Cardiac muscle cell (in vitro differentiated cells and primary cell): ENCODE measurements at places on chromosomes 13 and 19. TPM values are rescaled to one million over a fixed set of nuclear protein-coding genes. Genes with fewer than 3 reads are reported as not detected.

DNA sequence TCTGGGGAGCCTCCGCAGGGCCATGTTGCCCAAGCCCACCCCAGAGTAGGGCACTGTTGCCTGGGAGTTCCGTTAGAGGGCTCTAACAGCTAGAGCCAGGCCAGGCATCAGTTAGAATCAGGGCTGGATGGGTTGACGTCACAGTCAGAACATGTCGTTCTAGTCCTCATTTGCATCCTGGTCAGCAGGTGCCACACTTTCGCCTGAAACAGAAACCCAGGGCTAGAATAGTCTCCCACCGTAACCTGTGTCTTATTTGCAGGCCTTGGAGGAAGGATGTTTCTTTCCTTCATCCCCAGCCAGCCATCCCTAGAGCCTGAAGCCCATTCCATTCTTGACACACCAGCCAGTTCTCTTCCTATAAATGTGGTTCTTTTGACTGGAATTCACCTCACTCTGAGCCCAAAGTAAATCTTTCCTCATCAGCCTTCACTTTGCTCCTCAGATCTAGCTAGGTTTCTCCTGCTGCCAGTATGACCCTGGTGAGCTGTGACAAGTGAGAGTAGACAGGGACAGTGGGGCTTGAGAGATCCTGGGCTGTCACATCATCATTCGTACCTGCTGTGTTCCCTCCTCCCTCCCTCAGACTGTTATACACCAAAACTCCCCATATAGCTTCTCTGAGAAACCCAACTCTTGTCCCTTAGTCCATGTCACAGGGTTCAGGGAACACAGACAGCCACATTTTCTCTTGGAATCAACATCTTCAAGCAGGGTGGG lies 12.2 kb upstream of the CCDC97 start:
- peaks cover 58% of the 10 kb centered on the region for H3K4me1 ChIP-seq
- peak overlapping the region; percentile 93 for H3K27ac ChIP-seq
- peaks cover 48% of the 10 kb centered on the region for H3K36me3 ChIP-seq
- DNase-seq = no peak
- no peak overlapping the region for H3K4me3 ChIP-seq
- H3K27me3 ChIP-seq = no peaks in the 10 kb centered on the region

- no peaks in the 10 kb centered on the region for H3K27me3 ChIP-seq
- H3K4me3 ChIP-seq = no peak overlapping the region
- no peaks in the 10 kb centered on the region for H3K36me3 ChIP-seq
- DNase-seq = no peak
- no peak overlapping the region for H3K27ac ChIP-seq
Measured at GRCh38 chr13:108451121-108451520, 178.3 kb upstream of the MYO16 start.

DNA sequence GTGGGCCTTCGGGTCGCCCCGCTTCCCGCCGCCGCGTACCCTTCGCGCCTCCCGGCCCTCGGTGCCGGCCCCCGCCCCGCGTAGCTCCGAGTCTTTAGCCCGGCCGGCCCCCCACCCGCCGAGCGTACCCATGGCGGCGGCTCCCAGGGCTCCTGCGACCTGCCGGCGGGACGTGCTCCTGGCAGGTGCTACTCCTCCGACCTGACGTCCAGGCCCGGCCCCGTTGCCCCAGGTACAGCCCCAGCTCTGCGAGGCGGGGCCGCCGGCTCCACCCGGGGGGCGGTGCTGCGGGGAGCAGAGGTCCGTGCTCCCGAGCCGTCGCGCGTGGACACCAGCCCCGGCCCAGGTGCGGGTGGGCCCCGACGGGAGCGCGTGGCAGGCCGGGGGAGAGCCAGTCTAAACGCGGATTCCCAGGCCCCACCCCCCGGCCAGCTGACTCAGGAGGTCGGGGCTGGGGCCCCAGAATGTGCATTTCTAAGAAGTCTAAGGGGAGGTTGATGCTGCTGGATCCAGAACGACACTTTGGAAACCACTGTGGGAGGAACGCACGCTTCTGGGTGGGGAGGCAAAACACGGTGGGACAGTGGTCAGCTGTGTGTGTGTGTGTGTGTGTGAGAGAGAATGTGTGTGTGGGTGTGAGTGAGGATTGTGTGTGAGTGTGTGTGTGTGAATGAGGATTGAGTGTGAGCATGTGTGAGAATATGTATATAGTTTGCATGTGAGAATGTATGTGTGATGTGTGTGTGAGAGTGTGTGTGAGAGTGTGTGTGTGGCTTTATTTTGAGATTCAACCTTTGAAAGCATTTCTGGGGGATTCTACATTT lies at the start of gene SLC15A1:
TSS of gene SLC15A1 (minus strand) at position 206 of the 824 bp plus-strand sequence. CDS start at position 132, 74 bp downstream.
- peak within 1 kb of the TSS; percentile 31 for H3K4me3 ChIP-seq
- no peaks in the 10 kb centered on the region for H3K36me3 ChIP-seq
- H3K4me1 ChIP-seq = no peaks in the 10 kb centered on the region
- H3K27ac ChIP-seq = no peak within 1 kb of the TSS
- DNase-seq = no peak

- H3K27ac ChIP-seq = no peak overlapping the region
- H3K36me3 ChIP-seq = no peaks in the 10 kb centered on the region
- no peak overlapping the region for H3K4me3 ChIP-seq
- no peak for DNase-seq
- no peaks in the 10 kb centered on the region for H3K4me1 ChIP-seq
Measured at GRCh38 chr13:58994777-58995176, 1169.0 kb downstream of the DIAPH3 start.

GRCh38 chr13:99614465-99614885 lies 113.2 kb downstream of the TM9SF2 start:
- no peak overlapping the region for H3K4me3 ChIP-seq
- H3K36me3 ChIP-seq = no peaks in the 10 kb centered on the region
- no peak for DNase-seq
- peaks cover 2% of the 10 kb centered on the region for H3K4me1 ChIP-seq
- H3K27me3 ChIP-seq = no peaks in the 10 kb centered on the region
- H3K27ac ChIP-seq = no peak overlapping the region

DNA sequence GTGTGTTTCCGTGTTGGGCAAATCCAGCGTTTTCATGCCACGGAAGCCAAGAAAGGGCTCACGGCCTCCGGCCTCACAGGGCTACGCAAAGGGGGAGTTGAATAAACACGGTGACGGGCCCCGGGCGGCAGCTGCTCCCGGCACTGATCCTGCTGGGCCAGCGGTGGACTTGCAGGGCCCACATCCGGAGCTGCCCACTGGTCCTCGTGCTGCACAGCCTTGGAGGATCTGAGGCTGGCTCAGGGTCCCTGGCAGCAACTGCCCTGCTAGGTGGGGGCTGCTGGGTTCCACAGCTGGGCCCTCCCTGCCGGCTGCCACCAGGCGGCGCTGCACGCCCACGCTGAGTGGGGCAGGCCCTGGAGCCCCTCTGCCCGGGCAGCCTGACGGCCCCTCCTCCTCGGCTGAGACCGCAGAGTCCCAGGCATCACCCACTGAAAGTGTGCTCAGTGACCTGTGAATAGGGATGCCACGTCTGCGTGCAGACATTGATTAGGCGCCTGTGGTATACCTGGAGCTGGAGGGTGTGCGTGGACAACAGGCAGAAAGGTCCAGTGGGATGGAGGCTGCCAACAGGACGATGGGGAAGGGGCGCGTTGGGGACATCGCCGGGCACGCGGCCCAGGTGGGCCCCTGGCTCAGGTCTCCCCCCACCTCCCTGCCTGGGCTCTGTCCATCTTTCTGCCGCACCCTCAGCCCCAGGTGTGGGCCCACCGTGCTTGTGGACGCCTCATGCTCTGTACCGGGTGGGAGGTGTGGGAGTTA lies 5.3 kb upstream of the HCN2 start:
- DNase-seq = peak; percentile 66
- H3K27me3 ChIP-seq = peaks cover 11% of the 10 kb centered on the region
- H3K27ac ChIP-seq = no peak overlapping the region
- no peak overlapping the region for H3K4me3 ChIP-seq
- peaks cover 11% of the 10 kb centered on the region for H3K36me3 ChIP-seq

GRCh38 chr19:45607071-45608029 lies 5.3 kb upstream of the GPR4 start:
- no peaks in the 10 kb centered on the region for H3K4me1 ChIP-seq
- peaks cover 15% of the 10 kb centered on the region for H3K27me3 ChIP-seq
- no peak overlapping the region for H3K27ac ChIP-seq
- no peak overlapping the region for H3K4me3 ChIP-seq
- peaks cover 6% of the 10 kb centered on the region for H3K36me3 ChIP-seq

- peaks cover 16% of the 10 kb centered on the region for H3K4me1 ChIP-seq
- no peaks in the 10 kb centered on the region for H3K27me3 ChIP-seq
- no peak overlapping the region for H3K4me3 ChIP-seq
- DNase-seq = no peak
- H3K36me3 ChIP-seq = peaks cover 7% of the 10 kb centered on the region
- H3K27ac ChIP-seq = no peak overlapping the region
Measured at GRCh38 chr19:39398297-39398864, 7.2 kb downstream of the MED29 start.

DNA sequence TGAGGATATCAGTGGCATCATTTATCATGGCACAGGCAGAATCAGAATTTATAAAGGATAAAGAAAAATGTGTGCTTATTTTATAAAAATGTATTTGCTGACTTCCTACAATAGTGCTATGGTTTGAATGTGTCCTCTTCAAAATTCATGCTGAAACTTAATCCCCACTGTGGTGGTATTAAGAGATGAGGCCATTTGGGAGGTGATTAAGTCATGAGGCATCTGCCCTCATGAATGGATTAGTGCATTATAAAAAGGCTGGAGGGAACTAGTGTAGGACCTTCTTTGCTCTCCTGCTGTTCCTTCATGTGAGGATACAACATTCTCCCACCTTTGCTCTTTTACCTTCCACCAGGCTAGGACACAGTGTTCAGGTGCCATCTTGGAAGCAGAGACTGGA lies 212.8 kb downstream of the RFC3 start:
- no peaks in the 10 kb centered on the region for H3K27me3 ChIP-seq
- H3K36me3 ChIP-seq = no peaks in the 10 kb centered on the region
- H3K27ac ChIP-seq = no peak overlapping the region
- no peak for DNase-seq
- H3K4me3 ChIP-seq = no peak overlapping the region

GRCh38 chr13:105608104-105608503 lies 927.4 kb downstream of the EFNB2 start:
- H3K36me3 ChIP-seq = no peaks in the 10 kb centered on the region
- no peaks in the 10 kb centered on the region for H3K27me3 ChIP-seq
- no peak overlapping the region for H3K27ac ChIP-seq
- peaks cover 6% of the 10 kb centered on the region for H3K4me1 ChIP-seq

DNA sequence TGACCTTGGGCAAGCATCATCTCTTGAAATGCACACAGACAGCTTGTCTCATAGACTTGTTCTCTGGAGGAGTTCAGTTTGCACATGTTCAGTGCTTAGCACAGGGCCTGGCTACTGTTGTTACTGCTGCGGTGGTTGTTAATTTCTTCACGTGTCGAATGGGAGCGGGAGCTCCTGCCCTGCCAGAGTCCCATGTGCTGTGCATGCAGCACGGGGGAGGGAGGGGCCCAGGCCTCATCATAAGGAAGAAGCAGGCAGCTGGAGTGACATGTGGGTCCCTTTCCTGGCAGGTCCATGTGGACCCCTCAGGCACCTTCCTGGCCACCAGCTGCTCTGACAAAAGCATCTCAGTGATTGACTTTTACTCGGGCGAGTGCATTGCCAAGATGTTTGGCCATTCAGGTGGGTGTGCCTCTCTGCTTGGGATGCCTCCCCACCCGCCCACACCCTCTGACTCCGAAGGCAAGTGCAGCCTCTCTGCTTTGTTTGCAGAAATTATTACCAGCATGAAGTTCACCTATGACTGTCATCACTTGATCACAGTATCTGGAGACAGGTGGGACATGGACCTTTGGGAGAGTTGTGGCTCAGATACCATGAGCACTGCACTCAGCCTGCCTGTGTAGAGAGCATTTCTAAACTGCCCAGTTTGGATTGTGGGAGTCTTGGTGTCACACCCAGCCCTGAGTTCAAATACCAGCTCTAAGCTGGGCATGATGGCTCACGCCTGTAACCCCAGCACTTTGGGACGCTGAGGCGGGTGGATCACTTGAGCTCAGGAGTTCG lies 19.8 kb upstream of the OVOL3 start:
- H3K36me3 ChIP-seq = no peaks in the 10 kb centered on the region
- H3K4me1 ChIP-seq = no peaks in the 10 kb centered on the region
- no peak overlapping the region for H3K4me3 ChIP-seq
- DNase-seq = no peak

DNA sequence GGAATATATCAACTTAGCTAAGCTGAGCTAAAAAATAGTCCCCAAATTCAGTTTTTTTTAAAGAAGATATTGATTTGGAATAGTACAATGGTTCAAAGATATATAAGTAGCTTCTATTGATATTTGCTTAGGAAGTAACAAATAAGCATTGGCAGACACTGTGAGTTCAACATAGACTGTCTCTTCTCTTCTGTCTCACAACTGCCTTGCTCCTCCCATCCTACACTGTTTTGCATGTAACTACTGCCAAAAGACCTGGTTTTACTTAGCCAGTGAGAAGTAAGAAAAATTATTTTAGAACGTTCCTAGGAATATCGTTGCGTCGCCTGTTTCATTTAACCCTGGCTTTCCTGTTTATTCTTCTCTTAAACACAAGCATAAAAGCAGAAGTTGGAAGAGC lies 859.0 kb upstream of the SPRY2 start:
- H3K27me3 ChIP-seq = no peaks in the 10 kb centered on the region
- no peak overlapping the region for H3K27ac ChIP-seq
- no peaks in the 10 kb centered on the region for H3K36me3 ChIP-seq
- H3K4me1 ChIP-seq = no peaks in the 10 kb centered on the region

DNA sequence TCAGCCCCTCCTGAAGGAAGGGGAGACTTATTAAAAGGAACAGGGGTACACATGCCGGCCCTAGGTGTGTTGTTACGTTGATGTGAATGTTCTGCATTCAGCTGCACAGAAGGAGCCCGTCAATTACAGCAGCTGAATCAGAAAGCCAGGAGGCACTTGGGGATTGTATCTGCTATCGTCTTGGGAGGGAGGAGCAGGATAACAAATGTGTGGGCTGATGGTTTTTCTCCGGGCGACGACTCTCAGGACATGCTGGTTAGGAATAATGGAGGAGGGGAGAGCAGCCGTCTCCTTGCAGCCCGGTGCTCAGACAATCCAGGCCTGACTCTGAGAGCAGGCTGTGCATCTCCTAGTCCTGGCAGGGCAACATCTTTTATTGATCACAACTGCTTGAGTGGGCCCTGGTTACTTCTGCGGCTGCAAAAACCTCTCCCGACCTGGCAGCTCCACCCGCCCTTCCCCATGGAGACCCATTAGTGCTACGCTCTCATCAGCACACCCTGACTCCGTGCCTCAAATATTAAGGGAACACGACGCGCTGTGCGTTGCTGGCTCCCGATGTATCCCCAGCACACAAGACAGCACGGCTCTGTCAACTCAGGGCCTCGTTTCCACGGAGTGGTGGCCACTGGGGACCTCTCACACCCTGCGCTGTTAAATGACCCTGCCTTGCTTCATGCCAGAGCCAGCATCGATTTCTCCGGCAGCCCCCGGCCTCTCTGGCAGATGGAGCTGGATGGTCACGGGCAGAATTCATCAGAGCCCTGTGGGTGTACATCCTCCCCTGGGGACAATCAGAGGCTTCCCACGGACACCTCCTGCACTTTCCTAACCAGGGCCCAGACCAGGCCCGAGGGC lies 25.3 kb downstream of the PEPD start:
- H3K4me3 ChIP-seq = no peak overlapping the region
- no peaks in the 10 kb centered on the region for H3K36me3 ChIP-seq
- H3K27ac ChIP-seq = no peak overlapping the region
- peak; percentile 32 for DNase-seq
- no peaks in the 10 kb centered on the region for H3K27me3 ChIP-seq
- H3K4me1 ChIP-seq = no peaks in the 10 kb centered on the region

- H3K4me3 ChIP-seq = no peak overlapping the region
- no peak for DNase-seq
- H3K4me1 ChIP-seq = no peaks in the 10 kb centered on the region
- H3K36me3 ChIP-seq = no peaks in the 10 kb centered on the region
Measured at GRCh38 chr19:51505904-51506303, 4.3 kb upstream of the SIGLEC12 start.

The SSC5D gene
- 0.15 and 0.60 TPM in 2 replicates for polyA plus RNA-seq

The SIGLECL1 gene
- polyA plus RNA-seq = not detected in 2 replicates

The PLIN4 gene
- polyA plus RNA-seq = 0.54 and 0.81 TPM in 2 replicates

The MRPL57 gene
- 55.3 and 60.4 TPM in 2 replicates for polyA plus RNA-seq

The KDELR1 gene
- polyA plus RNA-seq = 186 and 218 TPM in 2 replicates

The KLK12 gene
- polyA plus RNA-seq = not detected in 2 replicates

The FSD1 gene
- 18.5 and 23.2 TPM in 2 replicates for polyA plus RNA-seq
